ENCODE measurements at places on chromosomes 6 and 20.

DNA sequence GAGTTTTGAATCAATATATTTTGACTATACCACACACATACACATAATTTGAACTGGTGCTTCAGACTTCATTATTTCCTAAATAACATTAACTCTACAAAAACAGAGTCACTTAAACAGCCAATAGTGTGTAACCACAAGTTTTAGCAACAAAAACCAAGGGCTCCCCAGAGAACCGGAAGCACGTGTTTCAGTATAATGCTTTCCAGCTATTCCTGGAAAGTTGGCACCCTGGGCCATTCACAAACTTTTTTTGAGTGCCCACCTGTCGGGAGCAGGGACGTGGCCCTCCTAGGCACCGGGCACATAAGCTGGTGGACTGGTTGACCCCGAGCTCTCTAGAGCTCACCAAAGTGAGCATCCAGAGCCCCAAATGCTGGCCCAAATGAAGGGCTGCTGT is 1.9 kb upstream of the SLC35D3 start:
- peak; percentile 19 for DNase-seq

- DNase-seq, result no peak
Measured at GRCh38 chr6:10582774-10583508, 61.8 kb downstream of the GCNT2 start.

DNA sequence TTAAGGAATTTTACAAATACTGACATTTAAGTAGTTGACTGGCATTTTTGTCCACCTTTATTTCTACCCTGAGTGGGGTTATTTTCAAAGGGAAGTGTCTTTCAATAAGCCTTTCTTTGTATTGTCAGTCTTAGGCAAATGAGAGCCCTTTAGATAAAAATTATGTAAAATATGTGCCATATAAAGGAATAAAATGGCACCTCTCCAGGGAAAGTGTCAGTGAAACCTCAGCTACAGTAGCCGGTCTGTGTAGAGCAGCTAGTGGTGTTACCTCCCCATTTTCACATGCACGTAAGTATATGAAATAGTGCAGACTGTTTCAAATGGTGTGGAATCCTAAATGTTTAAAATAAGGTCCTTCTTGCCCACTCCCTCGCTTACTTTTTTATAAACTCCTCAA is 5.0 kb downstream of the FAM217B start:
- no peak for DNase-seq

DNA sequence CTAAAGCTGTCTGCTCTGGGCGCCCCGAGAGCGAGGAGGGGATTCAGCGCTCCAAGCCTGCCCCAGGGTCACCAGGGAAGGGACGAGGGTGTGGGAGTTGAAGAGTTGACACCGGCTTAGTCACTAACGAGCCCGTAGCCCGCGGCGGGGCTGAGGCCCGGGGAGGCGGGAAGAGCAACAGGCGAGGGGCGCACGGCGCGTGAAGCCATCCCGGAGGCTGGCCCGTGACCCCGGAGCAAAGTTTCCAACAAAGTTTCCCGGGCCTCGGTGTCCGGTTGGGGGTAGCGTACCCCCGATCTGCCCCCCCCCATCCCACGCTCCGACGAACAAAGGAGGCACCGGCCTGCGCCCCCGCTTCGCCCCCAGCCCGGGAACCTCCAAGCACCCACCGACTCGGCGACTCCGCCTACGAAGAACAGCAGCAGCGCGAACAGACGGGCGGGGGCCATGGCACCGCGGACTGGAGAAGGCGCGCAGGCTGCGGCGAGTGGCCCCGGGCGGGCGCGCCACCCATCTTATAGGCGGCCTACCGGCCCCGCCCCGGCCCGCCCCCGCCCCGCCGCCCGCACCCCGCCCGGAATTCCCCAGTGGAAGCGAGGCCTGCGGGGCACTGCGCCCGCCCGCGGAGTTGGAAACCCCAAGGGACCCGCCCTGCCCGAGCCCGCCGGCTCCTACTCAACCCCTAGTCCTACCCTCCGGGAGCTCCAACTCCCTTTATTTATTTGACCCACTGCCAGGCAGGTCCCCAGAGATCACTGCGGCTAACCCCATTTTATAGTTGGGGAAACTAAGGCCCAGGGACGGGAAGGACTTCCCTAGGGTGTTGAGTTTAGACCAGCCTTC is at the start of gene SDC4:
TSS of gene SDC4 (minus strand) at position 489 of the 843 bp plus-strand sequence. CDS start at position 449, 40 bp downstream.
- DNase-seq, result peak; percentile 96

DNA sequence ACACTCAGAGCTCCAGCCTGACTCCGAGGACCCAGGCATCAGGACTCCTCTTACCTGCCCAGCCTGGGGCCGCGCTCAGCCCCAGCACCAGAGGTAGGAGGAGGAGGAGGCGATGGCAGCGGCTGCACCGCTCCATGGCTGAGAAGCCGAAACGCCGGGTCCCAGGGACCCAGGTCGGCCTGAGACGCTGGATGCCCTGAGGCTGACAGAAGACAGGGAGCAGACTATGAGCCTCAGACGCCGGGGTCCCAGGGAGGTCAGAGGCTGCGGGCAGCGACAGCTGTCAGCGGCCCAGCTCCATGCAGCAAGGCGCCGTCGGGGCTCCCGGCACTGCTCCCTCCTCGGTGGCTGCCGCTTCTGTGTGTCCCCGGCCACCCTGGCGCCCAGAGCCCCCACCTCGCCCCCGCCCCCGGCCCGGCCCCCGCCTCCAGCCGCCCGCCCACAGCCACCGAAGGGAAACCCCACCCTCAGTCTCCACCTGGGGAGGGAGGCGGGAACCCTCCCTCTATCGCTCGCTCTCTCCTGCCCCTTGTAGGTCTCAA is at the start of gene COL11A2:
TSS of gene COL11A2 (minus strand) at position 363 of the 542 bp plus-strand sequence. CDS start at position 136, 227 bp downstream.
- DNase-seq, result no peak

DNA sequence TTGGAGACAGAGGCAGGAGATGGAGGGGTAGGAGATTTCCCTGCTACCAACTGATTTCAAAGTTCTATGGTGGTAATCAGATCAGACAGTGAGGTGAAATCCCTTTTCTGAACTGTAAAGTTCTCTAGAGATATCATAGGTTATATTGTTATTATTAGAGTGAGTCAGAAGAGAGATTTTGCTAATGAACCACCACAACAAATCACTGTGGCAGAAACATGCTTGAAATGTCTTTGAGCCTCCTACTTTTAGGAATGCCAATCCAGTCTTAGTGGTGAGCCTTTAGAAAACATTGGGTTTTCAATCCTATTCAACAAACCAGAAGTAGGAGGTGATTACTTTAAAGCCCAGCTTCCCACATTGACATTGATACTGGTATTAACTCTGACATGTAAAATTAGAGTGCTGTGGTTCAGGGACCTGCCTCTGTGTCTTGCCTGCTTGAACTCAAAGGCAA is 136.7 kb upstream of the CNR1 start:
- DNase-seq, result no peak

DNA sequence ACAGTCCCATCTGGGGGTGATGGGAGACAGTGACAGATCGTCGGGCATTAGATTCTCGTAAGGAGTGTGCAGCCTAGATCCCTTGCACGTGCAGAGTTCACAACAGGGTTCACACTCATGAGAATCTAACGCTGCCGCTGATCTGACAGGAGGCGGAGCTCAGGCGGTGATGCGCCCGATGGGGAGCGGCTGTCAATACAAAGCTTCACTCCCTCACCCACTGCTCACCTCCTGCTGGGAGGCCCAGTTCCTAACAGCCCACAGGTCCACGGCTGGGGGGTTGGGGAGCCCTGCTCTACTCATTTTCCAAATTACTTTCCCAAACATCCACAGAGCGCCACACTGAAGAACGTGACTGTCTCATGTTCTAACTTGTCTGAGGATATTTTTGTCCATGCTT is 25.3 kb downstream of the CTCFL start:
- no peak for DNase-seq

DNA sequence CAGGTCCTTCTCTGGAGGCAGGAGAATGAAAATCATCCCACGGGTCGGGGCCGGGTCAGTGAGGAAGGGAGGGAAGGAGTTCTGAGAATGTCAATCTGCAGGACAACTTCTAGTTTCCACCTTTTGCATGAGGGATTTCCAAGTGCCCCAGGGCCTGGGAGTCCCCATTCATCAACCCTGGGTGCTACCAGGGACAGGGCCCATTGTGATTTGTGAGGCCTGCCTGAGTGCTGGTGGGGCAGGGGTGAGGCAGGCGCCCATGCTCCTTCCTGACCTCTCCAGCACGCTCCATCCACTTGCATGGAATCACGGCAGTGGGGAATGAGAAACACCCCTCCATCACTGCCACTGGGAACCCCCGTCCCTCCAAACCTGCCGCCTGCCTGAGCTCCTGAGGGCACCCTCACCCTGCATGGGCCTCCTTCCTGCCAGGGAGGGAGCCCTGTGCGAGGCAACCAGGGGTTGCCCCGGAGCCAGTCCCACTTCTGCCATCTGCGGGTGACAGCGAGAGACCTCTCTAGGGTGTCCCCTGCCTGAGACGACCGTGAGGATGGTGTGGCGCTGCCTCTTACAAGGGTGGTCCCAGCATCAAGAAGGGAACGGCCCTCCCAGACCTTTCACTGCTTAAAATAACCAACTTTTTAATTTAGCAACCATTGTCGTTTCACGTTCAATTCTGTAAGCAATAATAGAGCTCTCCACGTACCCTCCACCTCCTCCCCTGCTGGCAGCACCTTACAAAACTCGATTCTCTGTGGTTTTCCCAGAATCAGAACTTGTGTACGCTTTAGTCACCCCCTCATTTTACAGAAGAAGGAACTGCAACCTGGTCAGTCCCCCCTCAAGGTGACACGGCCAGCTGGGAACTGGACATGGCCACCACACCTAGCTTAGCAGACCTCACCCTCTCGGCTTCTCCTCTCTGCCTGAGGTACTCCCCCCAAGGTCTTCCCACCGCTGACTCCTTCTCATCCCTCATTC is 28.6 kb downstream of the PMEPA1 start:
- no peak for DNase-seq

DNA sequence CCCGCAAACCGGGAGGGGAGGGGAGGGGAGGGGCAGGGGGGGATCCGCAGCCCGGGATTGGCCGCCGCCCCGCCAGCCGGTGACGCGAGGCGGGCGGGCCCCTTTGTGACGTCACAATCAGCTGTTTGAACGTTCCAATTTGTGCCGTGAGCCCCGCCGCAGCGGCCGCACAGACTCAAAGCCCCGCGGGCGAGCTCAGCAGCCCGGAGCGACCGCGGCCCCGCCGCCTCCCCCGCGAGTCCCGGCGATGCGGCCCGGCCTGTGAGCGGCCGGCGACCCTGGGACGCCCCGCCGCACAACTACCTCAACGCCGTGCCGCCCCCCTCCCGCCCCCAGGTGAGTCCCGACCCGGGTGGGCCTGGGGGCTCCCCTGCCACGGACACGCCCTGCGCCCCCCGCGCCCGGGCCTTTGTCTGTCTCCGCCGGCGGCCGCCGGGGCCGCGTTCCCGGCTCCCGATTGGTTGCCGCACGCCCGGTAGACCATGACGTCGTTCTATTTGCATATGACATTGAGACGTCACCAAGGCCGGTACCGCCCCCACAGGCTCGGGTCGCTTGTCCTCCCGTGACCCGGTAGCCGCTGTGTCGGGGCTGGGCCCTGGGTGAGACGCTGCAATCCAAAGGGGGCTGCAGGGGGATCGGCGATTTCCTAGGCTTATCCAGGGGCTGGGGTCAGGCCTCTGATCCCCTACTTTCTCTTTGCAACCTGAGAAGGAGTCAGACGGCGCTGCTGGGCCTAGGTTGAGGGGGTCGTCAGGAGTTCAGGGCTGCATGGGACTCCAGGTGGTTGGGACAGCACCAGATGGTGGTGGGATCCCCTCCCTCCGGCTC is at the start of gene TP53INP2:
TSS of gene TP53INP2 (plus strand) at position 168 of the 831 bp plus-strand sequence. CDS start 4,396 bp downstream, outside the sequence.
- peak; percentile 97 for DNase-seq

DNA sequence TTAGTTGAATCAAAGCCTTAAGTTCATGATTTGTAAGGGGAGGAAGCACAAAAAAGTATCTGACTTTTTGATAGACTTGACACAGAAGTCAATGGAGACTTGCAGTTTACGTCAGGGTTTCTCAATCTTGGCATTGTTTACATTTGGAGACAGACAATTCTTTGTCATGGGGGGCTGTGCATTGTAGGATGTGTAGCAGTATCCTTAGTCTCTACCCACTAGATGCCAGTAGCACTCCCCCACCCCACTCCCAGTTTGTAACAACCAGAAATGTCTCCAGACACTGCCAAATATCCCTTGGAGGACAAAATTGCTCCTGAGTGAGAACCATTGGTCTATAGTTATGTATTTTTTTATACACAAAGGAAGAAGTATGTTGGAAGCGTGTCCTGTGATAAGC is 434.1 kb downstream of the RFPL4B start:
- no peak for DNase-seq

GRCh38 chr6:84193114-84193708 is 34.2 kb downstream of the CEP162 start:
- no peak for DNase-seq

- no peak for DNase-seq
Measured at GRCh38 chr6:80425089-80425823, 318.8 kb downstream of the BCKDHB start.

GRCh38 chr6:37516076-37516919 is 16.6 kb upstream of the CCDC167 start:
- peak; percentile 23 for DNase-seq

- DNase-seq, result peak; percentile 58
Measured at GRCh38 chr6:43331891-43332290, 23.3 kb upstream of the CRIP3 start.

DNA sequence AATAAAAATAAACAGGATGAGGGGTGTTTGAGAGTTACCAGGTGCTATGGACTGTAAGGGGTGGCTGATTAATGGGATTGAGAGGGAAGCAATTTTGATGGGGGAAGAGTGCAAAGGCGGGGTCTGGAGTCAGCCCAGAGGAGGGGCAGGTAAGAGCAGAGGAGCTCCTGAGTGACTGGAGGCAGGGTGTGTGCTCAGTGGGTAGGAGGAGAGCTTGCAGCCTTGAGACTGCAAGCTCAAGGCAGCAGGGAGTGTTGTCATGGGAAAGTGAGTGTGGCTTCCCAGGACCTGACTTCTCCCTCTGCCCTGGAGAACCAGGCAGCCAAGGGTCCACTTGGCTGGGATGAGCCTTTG is 54.2 kb downstream of the RAB44 start:
- no peak for DNase-seq

GRCh38 chr6:8334113-8334512 is 101.2 kb downstream of the SLC35B3 start:
- no peak for DNase-seq

DNA sequence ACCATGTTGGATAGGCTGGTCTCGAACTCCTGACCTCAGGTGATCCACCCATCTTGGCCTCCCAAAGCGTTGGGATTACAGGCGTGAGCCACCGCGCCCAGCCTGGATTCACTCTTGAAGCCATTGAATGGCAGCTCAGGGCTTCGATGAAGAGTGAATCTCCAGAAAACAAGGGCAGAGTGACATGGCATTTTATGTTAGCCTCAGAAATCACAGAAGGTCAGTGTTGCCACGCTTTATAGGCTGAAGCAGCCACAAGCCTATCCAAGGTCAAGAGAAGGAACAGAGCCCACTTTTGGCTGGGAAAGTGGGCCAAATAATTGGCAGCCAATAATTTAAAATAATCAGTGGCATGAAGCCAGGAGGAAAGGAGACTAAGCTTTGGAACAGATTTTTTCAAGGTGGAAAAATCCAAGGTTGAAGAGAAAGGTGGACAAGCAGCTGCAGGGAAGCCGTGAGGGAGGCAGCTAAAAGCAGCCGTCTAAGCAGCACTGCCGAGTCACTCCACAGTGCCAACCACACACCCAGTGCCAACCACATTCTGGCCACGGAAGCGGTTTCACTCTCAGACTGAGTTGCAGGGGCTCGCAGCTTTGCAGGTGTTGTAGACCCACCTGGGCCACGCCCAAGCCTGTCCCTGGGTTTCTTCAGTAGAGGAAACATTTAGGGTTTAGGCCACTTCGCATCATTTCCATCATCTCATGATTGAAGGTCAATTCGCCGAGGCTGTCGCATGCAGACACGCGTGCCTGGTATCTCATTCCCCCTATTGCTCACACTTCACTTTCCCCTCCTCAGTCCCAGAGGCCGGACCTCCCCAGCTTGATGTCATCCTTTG is 17.4 kb upstream of the AVP start:
- DNase-seq, result no peak
